ENCODE measurements at places on chromosomes 1 and 21.

GRCh38 chr1:220243947-220244346 is 28.3 kb downstream of the RAB3GAP2 start:
- no peak for DNase-seq

GRCh38 chr1:3746389-3746829 is 5.8 kb upstream of the CCDC27 start:
- no peak for DNase-seq

GRCh38 chr1:244350027-244350426 is 101.7 kb downstream of the ADSS2 start:
- no peak for DNase-seq

DNA sequence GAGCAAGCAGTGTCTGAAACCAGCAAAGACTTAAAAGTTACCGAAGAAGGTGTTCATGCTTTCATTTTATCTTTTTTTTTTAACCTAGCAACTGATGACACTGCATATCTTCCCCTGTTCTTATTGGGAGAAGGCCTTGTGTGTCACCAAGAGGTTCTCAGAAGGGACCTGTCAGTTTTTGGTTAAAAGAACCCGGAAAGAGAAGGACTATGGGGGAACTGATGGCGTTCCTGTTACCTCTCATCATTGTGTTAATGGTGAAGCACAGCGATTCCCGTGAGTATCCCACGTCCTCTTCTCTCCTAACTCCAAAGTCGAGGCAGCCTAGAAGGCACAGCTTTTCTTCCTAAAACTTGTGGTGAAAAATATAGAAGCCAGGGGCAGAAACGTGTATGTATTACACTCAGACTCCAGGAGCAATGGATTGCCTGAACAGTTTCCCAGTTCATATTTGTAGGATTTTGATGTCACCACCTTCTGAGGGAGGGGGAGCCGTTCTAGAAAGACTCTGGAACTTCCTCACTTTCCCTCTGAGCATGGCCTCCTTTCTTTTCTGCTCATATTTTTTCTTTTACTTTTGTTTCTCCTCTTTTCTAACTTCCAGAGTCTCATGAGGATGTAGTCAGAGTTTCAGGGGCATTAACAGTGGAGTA is at the start of gene MR1:
TSS of gene MR1 (plus strand) at position 185 of the 653 bp plus-strand sequence. CDS start at position 210, 25 bp downstream.
- peak; percentile 17 for DNase-seq

DNA sequence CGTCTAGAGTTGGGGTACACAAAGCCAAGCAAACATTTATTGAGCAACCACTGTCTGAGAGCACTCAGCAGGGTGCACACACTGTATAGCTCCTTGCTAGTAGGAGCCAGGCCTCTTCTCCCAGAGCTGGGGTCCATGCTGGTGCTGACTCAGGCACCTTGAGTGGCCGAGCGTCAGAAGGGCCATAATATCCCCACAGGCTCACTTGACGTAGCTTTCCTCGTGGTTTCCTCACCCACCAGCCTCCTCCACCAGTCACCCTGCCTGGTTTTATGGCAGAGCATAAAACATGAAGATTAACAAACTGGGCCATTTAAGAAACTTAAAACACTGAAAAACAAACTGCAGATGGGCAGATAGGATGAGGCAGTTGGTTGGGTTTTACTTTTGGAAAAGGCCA is 361.5 kb downstream of the HHAT start:
- DNase-seq = no peak

DNA sequence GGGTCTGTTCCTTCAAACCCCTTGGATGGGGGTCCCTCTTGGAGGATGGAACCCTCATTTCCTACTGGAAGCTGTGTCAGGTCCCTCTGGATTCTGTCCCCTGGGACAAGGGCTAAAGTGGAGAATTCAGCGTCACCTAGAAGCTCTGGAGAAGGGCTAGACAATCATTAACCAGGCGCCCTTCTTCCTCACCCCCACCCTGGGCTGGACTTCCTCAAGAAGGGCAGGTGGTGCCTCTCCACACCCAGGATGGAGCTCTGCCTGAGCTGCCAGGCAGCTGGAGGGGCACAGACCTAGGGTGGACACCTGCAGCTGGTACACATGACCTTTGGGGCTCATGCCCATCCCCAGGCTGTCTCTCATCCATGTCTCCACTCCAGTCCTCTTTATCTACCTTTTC is 3.6 kb downstream of the CELF3 start:
- DNase-seq = no peak

DNA sequence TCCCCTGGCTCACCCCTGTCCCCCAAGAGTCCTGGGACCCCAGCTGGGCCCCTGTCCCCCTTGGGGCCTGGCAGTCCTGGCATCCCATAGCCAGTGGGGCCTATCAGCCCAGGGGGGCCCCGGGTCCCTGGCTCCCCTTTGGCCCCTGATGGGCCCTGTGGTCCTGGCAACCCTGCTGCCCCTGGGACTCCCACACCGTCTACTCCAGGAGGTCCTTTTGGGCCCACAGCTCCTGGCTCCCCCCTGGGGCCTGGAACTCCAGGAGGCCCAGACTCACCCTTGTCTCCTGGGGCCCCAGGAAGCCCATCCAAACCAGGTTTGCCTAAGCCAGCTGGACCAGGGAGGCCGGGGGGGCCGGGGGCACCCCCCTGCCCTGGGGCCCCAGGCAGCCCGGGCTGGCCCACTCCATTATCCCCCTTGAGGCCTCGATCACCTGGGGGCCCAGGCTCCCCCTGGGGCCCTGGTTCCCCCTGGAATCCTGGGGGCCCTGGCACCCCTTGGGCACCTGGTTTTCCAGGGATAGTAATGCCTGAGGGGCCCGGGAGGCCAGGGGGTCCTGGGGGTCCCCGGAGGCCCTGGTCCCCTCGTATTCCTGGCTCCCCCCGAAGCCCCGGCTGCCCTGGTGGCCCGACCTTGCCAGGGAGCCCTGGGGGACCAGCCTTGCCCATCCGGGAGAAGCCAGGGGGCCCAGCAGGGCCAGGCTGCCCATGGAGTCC is 10.1 kb downstream of the ADPRS start:
- no peak for DNase-seq

- DNase-seq = no peak
These were observed 5.4 kb downstream of the CD2 start for GRCh38 chr1:116759636-116760035.

DNA sequence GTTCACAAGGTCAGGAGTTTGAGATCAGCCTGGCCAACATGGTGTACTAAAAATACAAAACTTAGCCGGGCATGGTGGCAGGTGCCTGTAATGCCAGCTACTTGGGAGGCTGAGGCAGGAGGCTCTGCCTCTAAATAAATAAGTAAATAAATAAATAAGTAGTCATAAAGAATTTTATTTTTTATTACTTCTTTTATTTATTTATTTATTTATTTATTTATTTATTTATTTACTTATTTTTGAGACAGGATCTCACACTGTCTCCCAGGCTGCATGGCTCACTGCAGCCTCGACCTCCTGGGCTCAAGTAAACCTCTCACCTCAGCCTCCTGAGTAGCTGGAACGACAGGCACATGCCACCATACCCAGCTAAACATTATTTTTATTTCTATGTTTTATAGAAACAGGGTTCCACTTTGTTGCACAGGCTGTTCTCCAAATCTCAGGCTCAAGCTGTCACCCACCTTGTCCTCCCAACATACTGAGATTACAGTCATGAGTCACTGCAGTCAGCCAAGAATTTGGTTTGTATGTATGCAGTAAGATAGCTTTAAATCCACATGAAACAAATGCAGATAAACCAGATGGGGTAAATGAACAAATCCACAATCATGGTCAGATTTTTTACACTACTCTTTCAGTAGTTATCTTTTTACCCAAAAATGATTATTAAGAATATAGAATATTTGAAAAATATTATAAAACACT is 523.3 kb upstream of the RGS18 start:
- no peak for DNase-seq

- no peak for DNase-seq
These were observed 9.2 kb upstream of the ARF1 start for GRCh38 chr1:228073061-228073856.

DNA sequence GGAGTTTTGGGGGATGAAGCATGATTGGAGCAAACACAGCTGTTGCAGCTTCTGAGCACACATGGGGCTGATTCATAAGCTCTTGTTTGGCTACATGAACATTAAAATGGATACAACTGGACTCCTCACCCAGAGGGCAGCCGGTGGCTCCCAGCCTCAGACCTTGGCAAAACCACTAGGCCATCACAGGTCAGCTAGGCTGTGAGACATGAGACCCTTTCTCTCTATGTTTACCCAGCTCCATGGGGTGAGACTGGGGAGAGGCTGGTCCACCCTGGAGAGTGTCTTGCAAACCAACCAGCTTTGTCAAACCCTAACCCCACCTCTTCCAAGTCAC is 388.7 kb downstream of the PTPRU start:
- DNase-seq = no peak

- DNase-seq = no peak
These were observed 156.5 kb downstream of the SLC45A1 start for GRCh38 chr1:8474369-8474768.

GRCh38 chr21:26918323-26919079 is 48.4 kb downstream of the ADAMTS5 start:
- DNase-seq = no peak

- peak; percentile 79 for DNase-seq
These were observed 300.0 kb downstream of the RRAGC start for GRCh38 chr1:38559446-38560165.

- DNase-seq = no peak
These were observed 22.8 kb downstream of the CDC7 start for GRCh38 chr1:91523482-91523881.

GRCh38 chr1:85351202-85351828 is 74.9 kb upstream of the BCL10 start:
- DNase-seq = no peak

DNA sequence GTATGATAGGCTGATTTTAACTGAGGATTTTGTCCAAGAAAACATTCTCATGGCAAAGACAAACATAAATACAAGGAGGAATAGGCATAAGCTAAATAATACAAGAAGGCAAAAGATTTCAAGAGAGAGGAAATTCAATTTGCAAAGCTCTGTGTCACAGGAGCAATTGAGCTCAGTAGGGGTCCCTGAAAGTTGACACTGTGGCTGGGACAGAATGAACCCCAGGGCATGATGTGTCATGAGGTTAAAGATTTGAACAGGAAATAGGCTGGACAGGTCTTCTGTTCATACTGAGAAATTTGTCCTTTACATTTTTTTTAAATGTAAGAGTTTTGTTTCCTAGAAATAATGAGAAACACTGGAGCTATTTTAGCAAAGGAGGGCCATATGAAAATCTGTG is 555.4 kb upstream of the NEGR1 start:
- DNase-seq = no peak

- DNase-seq = peak; percentile 52
These were observed 10.0 kb downstream of the SCNN1D start for GRCh38 chr1:1290238-1290731.

DNA sequence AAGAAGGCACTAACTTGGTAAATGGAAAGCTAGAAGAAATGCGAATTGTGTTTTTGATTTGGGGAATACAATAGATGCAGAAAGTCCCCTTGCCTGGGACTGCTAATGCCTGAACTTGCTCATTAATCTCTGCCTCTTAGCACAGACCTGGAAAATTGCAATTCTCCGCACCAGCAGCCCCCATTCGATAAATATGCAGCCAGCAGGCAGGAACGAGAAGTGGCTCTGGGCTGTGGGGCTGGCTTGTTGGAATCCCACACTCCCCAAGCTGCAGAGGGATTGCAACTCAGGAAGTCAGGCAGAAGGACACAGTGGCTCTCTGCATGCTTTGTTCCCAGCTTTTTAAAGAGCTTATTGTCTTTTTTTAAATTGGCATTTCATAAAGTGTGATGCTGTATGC is 51.3 kb downstream of the PCP4 start:
- no peak for DNase-seq
